Stimulated activated CD8-positive, alpha-beta memory T cell treated with anti-CD3 and anti-CD28 coated beads, Interleukin-12 subunit alpha, Interleukin-12 subunit beta, amount 100 ng/mL, for 1 hour (primary cell): ENCODE measurements at places on chromosomes 1 and 21.

- no peak for DNase-seq
Measured at GRCh38 chr1:115454837-115455511, 116.9 kb upstream of the NGF start.

DNA sequence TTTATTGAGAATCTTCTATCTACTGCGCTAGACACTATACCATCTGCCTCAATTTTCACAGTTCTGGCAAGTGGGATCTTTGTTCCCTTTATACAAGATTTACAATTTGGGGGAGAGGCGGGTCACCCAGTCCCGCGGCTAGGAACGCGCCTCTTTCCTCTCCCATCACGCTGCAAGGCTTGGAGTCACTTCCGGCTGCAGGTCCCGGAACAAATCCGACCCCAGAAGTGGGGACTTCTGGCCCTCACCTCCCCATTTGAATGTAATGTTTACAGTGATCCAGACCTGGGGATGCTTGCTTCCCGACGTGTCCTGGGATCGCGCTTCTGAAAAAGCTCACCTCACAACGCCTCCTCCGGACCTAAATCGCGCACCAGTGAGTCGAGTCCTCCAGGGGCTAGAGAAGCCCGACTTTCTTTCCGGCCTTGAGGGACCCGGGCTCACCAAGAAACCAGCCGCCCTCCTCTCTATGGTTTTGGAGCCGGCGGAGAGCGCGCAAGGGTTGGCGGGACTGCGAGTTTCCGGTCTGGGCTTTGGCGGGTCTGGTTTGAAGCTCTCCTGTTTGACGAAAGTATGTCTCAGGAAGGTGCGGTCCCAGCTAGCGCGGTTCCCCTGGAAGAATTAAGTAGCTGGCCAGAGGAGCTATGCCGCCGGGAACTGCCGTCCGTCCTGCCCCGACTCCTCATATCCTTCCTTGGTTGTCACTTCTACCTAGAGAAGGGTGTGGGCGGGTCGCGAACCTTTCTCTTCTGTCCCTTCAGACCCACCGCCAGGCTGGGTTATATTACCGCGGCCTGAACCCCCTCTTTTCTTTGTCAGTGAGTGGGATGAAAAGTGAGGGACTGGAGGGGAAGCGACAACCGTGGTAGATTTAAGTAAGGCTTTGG lies at the start of gene METTL18:
METTL18 (minus strand) TSS at position 378 of the 887 bp plus-strand sequence. CDS start 1,212 bp downstream, outside the sequence.
- DNase-seq, result peak; percentile 82

GRCh38 chr1:117044217-117044616 lies 15.9 kb upstream of the TTF2 start:
- no peak for DNase-seq

DNA sequence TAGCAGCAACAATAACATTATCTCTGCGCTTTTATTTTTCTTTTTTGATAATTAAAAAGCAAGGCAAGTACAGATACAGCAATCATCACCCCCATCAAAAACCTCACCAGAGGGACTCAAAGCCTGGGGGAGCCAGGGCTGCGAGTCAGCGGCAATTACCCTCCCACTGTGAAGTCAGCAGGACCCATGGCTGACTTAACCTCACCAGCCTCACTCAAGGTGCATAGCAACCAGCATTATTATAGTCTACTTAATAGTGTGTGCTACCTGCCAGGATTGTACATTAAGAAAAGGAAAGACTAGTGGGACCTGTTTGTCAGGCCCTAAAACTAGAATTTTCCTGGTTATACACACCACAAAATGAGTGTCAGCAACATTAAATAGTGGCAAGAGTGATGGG lies 28.9 kb upstream of the SERBP1 start:
- DNase-seq, result no peak

DNA sequence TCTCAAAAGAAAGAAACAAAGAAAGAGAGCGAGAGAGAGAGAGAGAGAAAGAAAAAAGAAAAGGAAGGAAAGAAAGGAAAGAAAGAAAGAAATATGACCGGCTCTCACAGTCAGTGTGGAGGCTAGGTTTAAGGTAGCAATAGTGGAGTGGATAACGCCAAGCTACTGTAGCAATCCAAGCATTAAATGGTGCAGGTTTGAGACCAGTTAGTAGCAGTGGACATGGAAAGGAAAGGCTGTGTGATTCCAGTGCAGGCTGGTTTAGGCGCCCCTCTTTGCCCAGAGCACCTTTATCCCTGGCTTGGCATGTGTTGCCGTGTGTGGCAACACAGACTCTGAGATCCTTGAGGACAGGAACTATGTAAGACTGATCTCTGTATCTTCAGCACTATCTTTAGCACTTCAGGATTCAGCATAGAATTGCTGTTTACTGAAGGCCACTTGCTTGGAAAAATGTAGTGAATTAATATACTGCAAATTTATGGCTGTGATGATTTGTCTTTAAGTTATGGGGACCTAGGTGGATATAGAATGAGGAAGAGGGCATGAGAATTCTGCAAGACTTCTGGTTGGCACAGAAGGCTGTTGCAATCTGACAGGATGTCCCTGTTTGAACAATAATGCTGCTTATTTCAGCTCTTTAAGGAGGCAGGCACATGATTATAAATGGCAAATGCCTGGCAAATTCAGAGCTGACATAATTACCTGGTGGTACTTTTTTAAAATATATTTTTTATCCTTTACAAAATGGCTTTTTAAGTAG lies 10.8 kb upstream of the OSBPL9 start:
- DNase-seq, result no peak

GRCh38 chr21:42607525-42608102 lies 45.8 kb upstream of the PDE9A start:
- no peak for DNase-seq
